ENCODE measurements at places on chromosomes 11 and 22.
A peak's percentile ranks its signal among the peaks of the same experiment; 100 is the strongest.

- no peak for DNase-seq
These were observed 5.5 kb upstream of the SHISA8 start for GRCh38 chr22:41920271-41920976.

- DNase-seq, result no peak
These were observed 12.9 kb downstream of the DPP3 start for GRCh38 chr11:66493130-66493529.

DNA sequence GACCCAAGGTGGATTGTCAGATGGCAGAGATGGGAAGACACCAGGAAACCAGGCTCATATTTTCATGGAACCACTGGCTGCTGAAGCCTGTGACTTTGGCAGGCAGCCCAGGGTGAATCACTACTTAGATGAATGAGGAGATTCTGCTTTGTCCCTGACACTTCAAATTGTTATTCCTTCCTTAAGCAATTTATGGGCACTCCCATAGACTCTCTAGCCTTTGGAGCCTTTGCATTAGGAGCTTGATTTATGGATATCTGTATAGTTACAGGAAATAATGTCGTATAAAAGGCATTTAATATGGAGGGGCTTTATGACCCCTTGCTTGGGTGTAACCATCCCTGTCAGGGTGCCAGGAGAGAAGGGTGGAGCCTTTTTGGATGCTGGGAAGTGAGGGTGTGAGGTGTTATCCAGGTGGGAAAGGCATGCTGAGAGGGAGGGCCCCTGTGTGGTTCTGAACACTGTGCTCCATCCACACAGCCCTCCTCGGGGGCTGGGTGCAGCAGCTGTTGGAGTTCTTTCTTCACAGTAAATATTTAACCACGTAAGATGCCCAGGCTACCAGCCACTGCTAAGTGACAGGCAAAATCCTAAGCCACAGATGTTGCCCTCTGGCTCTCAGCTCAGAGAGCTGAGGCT is 35.3 kb downstream of the IL18 start:
- peak; percentile 68 for DNase-seq

GRCh38 chr11:46249103-46249937 is 28.1 kb upstream of the CREB3L1 start:
- no peak for DNase-seq

DNA sequence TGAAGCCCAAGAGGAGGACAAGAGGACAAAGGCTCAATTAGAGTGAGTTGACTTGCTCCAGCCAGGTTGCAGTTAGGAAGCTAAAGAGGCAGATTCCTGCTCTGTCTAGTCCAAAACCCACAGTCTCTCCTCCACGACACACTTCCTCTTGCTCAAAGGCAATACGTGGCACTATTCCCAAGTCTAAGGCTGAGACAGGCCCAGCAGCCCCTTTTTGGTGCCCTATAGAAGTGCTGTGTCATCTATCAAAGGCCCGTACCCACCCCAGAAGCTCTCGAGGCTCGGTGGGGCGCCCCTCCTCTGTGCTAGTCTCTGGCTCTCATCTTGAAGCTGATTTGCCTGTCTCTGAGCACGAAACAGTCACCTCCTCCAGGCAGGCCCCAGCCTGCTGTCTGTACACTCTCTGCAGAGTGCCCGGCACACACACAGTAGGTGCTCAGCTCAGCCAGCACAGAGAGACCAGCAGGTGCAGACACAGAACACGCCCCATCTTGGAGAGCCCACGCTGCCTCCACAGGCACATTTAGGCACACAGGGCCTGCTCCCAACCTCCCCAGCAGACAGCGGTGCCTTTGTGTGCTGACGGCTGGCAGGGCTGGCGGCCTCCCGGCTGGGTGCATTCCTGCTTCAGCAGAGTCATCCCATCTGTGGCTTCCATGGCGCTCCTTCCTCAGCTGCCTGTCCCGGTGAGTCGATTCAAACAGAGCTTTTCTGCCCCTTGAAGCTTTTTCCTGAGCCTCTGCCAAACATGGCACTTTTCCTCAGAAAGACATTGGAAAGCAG is 52.8 kb downstream of the MYH9 start:
- DNase-seq, result peak; percentile 89

DNA sequence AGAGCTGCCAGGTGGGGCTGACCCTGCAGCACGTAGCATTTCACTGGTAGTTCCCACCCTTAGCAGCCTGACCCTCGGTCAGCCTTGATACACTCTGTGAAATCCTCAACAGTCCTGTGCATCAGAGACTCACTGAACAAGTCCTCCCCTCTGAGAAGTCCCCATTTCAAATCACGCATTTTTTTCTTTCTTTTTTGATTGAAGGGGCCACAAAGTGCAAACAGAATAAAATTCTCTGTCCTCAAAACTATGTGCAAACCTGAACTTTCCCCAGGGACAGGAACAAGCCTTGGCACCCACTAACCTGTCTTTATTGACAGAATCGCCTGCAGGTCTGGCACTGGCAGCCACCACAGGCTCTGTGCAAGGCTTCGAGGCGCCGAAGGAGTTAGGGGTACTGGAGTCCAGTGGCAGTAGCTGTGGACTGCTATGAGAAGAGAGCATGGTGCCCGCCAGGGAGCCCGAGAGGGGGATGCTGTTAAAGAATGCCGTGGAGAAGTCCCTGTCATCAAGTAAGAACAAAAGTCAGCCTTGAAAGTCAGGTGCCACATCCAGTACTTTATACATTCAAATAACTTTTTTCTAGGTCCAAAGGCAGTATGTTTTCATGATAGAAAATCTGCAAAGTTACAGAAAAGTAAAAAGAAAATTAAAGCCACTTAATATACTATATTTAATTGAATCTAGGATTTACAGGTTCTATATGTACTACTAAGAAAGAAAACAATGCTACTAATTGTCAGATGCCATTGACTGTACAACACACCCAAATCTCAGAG is 53.8 kb downstream of the HIRA start:
- DNase-seq, result peak; percentile 26

DNA sequence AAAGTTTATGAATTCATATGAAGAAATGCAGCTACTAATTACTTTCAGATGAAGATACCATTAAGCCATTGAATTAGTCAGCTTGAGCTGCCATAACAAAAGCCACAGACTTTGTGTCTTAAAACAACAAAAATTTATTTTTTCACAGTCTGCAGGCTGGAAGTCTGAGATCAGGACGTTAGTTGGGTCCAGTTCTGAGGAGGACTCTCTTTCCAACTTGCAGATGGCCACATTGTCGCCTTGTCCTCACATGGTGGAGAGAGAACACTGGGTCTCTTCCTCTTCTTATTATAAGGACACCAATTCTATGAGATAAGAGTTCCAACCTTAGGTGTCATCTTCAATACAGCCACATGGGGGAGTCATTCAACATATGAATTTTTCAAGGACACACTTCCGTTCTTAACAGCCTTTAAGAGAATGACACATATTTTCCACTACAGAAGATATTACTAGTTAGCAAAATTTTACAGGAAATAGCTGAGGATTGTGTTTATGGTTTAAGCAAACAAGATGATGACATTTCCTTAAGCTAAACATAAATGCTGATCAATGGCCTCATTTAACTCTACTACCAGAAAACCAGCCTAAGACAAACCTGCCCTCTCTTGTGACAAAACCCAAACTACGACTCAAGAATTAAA is 56.0 kb downstream of the DCUN1D5 start:
- DNase-seq, result no peak

DNA sequence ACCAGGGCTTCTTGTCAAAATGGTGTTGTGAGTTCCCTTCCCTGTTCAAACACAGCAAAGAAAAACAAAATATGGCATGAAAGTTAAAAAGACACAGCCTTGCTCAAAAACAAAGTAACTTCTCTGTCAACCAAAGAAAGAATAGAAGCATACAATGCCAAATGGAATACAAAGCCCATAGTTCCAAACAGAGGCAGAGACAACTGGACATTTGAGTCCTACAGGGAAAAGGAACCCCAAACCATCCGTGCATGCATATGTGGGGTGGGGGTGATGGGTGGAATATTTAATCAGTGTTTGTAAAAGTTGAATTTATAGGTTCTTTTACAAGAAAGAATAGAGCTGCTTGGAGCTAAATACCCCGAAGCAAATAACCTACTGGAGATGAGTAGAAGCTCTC is 218.7 kb downstream of the FAM76B start:
- no peak for DNase-seq

GRCh38 chr11:133082841-133083488 is 449.3 kb downstream of the OPCML start:
- DNase-seq, result no peak

GRCh38 chr11:33649944-33650343 is 50.7 kb downstream of the C11orf91 start:
- no peak for DNase-seq

DNA sequence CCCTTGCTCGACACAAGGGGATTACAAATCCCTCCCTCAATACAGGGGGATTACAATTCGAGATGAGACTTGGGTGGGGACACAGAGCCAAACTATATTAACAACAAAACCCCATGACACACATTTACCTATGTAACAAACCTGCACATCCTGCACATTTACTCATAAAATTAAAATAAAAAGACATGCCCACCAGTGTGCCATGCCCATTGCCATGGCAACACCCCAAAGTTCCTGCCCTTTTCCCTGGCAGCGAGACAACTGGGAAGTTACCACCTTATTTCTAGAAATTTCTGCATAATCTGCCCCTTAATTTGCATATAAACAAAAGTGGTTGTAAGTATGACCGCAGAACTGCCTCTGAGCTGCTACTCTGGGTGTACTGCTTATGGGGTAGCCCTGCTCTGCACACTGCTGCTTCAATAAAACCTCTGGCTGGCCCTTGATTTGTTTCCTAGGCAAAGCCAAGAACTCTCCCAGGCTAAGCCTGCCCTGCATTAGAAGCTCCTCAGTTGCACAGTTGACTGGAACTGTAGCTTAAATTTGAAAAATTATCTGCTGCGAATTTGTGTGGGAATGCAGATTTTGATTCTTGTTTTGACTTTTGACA is 8.6 kb upstream of the INCENP start:
- no peak for DNase-seq

- DNase-seq, result peak; percentile 98
These were observed 2.7 kb upstream of the NEAT1 start for GRCh38 chr11:65419772-65420481.
